ENCODE measurements at places on chromosomes 3 and 15. TPM values are rescaled to one million over a fixed set of nuclear protein-coding genes. Genes with fewer than 3 reads are reported as not detected.

- no peak for DNase-seq
Measured at GRCh38 chr3:56775445-56775837, 26.3 kb downstream of the ARHGEF3 start.

GRCh38 chr3:127329631-127330285 lies 41.9 kb upstream of the PRR20G start:
- DNase-seq = no peak

DNA sequence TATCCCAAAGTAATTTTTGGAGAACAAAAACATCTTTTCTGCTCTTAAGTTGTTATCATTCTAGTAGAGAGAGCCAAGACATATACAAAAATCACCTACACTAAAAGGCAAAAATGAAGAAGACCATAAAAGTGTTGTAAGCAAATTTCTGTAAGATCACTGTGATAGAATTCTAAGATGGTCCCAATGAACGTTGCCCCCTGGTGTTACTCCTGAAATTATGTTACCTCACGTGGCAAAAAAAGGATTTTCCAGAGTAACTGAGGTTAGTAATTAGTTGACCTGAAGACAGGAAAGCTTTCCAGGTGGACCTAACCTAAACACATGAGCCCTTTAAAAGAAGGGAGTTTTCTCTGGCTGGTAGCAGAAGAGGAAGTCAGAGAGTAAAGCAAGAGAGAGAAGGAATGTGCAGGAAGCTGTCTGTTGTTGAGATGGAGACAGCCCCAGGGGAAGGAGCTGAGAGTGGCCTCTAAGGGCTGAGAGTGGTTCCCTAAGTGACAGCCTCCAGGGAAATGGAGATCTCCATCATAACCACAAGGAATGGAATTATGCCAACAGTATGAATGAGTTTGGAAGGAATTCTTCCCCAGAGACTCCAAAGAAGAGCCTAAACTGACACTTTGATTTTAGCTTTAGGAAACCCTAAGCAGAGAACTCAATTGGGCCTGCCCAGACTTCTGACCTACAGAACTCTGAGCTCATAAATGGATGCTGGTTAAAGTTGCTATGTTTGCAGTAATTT lies 205.9 kb downstream of the CD47 start:
- DNase-seq = peak; percentile 49

DNA sequence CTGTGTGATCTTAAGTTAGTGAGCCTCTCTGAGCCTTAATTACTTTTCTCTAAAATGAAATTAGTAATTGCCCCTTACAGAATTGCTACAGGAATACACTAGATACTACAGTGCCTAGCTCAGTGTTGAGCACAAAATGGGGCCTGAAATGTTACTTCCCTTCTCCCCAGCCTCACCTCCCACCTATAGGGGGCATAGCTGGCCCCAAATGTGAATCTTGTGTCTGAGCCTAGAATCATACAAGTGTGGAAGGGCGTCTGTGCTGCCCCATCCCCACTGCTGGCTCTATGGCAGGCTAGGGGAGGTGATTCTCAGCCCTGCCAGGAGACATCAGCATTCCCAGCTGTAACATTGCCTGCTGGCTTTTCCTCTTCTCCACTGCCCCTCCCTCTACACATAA lies 42.7 kb downstream of the IFT122 start:
- no peak for DNase-seq

GRCh38 chr3:141280690-141281089 lies 49.1 kb downstream of the PXYLP1 start:
- DNase-seq = no peak

DNA sequence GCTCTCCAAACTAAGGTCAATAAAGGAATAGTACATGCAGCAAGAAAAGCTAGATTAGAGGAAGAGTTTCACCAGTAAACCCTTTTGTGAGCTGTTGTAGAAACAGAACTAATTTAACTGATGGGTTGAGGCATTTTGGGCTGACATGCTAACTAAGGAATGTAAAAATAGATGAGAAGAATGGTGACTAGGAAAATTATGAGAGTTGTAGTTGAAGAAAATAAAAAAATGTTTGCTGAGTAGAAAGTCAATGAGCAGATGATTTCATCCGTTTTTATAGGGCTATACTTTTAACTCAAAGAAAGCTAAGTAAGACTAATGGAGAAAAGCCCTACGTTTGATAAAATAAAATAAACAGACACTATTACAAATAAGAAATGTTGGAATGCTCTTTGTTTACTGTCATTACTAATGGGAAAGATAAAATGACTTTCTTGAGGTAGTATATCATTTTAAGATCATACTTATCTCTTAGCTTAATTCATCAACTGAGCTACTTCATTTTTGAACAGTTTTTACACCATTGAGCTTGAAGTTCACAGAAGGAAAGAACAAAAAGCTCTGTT lies 209.4 kb upstream of the DPH6 start:
- no peak for DNase-seq

The CPNE4 gene
- not detected for total RNA-seq

GRCh38 chr3:10570196-10570946 lies 65.0 kb upstream of the ATP2B2 start:
- no peak for DNase-seq

- peak; percentile 75 for DNase-seq
Measured at GRCh38 chr15:90799639-90800170, 68.7 kb upstream of the FURIN start.

- no peak for DNase-seq
Measured at GRCh38 chr3:141047168-141047567, 4.0 kb upstream of the SPSB4 start.

DNA sequence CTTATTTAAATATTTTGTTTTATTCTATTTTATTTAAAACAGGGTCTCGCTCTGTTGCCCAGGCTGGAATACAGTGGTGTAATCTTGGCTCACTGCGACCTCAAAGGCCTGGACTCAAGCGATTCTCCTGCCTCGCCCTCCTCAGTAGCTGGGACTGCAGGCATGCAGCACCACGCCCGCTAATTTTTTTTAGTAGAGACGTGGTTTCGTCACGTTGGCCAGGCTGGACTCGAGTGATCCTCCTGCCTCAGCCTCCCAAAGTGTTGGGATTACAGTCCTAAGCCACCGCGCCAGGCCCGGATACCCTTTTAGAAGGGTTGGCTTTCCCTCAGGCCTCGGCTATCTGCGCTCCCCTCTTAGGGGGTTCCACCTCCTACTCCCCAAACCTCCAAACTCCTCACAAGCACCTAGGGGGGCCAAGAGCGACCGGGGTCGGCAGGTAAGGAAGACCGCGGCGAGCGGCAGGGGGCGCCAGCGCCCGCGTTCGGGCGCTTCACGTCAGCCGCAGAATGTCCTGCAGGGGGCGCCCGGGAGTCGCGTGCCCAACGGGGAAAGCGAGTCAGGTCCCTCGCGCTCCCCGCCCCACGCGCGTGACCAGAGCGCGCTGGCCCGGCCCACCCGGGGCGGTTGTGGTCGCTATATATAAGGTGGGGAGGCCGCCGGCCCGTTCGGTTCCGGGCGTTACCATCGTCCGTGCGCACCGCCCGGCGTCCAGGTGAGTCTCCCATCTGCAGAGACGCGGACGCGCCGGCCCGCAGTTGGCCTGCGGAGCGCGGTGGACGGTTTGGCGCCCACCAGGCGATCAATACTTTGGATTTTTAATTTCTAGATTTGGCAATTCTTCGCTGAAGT lies 51.8 kb upstream of the GATM start:
- DNase-seq = peak; percentile 67

The IQGAP1 gene
- total RNA-seq = 297 TPM

- no peak for DNase-seq
Measured at GRCh38 chr3:182596676-182597410, 196.5 kb upstream of the ATP11B start.

GRCh38 chr3:24400450-24400849 lies 94.2 kb downstream of the THRB start:
- DNase-seq = no peak

- DNase-seq = no peak
Measured at GRCh38 chr3:104596054-104596453, 770.7 kb upstream of the ALCAM start.

The DOCK3 gene
- under 0.01 TPM for total RNA-seq

GRCh38 chr3:122258757-122259371 lies 66.2 kb upstream of the CSTA start:
- DNase-seq = peak; percentile 60

DNA sequence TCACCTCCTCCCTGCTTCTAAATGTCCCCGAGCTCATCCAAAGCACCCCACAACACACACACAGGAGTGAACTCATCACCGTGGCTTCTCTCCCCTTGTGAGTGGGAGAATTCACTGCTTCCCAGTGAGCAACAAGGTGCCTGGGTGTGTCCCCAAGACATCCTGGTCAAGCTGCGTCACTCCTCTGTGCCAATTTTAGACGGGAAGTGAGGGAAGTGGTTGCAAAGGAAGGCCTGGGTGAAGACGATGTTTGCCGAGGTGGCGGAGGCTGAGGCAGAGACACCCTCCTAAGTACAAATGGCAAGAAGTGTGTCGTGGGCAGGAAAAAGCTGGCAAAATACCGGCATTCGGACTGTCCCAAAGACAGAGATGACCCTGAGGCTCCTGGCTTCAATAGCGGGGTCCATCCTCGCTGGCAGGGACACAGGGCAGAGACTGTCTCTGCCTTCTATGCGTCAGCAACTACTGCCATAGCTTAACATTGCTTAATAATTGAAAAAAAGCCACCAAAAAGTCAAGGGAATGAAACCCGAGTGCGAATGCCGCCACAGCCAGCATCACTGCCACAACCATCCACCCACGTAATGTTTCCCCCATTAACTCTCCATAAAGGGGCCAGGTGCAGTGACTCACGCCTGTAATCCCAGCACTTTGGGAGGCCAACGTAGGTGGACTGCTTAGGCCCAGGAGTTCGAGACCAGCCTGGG lies 72.8 kb downstream of the VGLL4 start:
- DNase-seq = peak; percentile 72

DNA sequence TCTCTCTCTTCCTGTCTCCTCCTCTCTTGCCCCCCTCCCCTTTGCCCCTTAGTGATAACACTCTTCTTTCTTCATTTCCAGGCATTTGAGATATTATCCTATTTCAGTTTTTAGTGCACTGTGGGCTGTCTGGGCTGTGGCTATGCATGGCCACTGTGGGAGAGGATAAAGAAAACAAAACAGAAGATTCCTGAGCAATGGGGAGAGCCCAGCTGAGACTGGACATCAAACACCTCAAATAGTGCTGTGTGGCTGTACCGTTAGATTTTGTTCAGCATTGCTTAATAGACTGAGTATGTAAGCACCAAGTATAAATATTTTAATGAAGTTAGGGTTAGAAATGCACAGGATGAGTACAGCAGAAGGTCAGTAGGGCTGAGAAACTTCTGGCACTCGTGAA lies 7.9 kb upstream of the GBE1 start:
- peak; percentile 60 for DNase-seq

The GOLGA6B gene
- not detected for total RNA-seq

- no peak for DNase-seq
Measured at GRCh38 chr15:68098465-68098864, 44.4 kb downstream of the PIAS1 start.

The CAMKV gene
- not detected for total RNA-seq

The IGSF11 gene
- total RNA-seq = not detected

The ISL2 gene
- total RNA-seq = 0.64 TPM

The ADAMTSL3 gene
- total RNA-seq = under 0.01 TPM

The GOLGA6L7 gene
- not detected for total RNA-seq

The TEX9 gene
- total RNA-seq = 2.9 TPM
